ENCODE measurements at places on chromosomes 6 and 20. TPM values are rescaled to one million over a fixed set of nuclear protein-coding genes. Genes with fewer than 3 reads are reported as not detected.

Gene TBC1D20
- total RNA-seq: 44.8 TPM

Gene ACTL10
- 1.4 TPM for total RNA-seq

Gene SYS1
- total RNA-seq: 25.2 TPM

- no peak for DNase-seq
Observed at GRCh38 chr6:82072121-82072521, 175.4 kb downstream of the IBTK start.

- no peak for DNase-seq
Observed at GRCh38 chr6:143158113-143158581, 97.5 kb downstream of the AIG1 start.

DNA sequence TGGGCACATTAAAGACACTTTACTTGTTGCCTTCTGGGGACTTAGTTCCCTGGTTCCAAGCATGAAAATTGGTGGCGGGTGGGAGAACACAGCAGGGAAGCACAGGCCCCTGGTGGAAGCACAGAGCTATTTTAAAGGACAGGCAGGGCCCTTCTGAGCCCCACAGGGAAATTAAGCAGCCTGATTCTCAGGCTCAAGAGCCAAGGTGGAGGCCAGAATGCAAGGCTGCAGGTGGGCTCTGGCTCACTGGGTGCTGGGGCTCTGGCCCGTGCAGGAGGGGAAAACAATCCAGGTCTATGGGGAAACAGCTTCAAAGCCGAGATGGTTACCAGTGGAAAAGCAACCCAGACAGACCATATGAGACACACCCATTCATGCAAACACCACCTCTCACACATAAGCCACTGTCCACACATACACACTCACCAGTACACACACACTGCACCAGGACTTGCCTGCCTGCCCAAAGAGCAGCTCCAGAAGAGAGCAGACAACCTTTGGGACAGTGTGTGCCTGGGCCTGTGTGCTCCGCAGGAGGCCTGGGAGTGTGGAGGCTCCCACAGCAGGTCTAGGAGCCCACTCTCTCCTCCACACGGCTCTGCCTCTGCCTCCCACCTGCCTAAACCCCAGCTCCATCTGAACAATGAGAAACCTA is 30.6 kb downstream of the TFEB start:
- no peak for DNase-seq

GRCh38 chr20:3563133-3563532 is 92.3 kb downstream of the ATRN start:
- DNase-seq: no peak

- no peak for DNase-seq
Observed at GRCh38 chr6:20732896-20733295, 198.6 kb downstream of the CDKAL1 start.
